Fibroblast of the aortic adventitia (primary cell): ENCODE measurements at places on chromosomes 16 and 17.

DNA sequence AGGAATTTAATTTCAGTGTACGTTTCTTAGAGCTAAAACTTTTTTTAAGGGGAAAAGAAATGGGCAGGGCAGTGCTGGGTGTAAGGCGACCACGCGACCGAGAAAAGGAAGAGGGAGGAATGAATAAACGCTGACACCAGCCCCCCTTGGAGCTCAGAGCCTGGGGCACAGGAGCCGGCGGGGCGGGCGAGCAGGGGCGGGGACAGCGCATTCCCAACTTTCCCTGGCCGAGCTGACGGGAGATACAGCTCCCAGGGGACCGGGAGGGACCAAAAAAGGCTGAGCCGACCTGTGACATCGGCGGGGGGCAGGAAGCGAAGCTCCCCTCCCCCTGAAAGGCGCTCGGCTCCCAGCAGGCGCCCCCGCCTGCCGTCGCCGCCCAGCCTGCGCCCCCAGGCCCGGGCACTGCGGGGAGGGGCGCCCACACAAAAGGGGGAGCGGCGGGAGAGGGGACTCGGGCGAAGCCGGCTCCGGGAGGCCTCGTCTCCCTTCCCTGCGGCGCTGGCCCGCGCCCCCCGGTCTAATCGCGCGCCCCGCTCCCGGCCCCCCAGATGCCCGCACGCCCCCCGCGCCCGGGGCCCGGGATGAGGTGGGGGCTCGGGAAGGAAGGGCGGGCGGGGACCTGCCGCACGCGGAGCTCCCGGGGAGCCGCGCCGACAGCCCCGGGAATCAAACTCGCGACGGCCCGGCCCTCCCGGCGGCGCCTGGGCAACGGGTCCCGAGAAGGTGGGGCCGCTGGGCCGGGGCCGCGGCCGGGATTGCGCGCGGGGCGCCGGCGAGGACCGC lies 622 bp downstream of the CUEDC1 start:
- DNase-seq = peak; percentile 65

- DNase-seq = no peak
Observed at GRCh38 chr16:81254922-81255526, 16.5 kb downstream of the BCO1 start.

DNA sequence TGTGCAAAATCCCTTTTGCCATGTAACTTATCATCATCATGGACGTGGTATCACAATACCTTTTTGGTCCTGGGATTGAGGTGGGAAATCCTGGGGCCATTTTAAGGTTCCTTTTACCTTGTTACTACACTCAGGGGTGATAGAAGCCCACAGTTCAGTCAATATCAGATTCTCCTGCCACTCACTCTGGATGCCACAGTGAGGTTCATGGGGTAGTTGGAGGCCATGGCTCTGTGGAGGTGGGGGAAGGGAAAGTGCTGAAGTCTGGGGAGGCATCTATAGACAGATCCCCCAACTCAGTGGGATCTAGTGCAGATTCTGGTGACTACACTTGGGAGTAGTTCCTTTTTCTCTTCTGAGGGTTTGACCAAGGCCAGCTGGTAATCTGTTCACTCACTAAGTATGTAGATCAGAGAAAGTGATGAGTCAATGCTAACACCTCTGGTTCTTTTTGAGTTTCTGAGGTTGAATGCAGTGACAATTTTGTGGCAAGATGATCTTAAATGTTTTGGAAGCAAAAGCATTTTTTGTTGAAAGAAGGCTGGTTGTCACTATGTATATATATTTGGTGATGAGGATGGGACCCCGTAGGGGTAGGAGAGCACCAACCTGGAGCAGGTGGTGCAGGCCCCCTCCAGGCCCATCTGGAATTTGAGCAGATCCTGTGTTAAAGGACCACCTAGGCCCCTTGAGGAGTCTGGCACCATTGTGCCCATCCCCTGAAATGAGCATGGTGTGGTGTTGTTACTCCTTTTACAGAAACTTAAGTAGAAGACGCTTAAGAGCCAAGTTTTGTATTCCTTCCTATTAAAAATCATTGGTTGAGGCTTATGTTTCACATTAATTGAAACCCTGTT lies 18.8 kb upstream of the IRF8 start:
- DNase-seq = no peak

DNA sequence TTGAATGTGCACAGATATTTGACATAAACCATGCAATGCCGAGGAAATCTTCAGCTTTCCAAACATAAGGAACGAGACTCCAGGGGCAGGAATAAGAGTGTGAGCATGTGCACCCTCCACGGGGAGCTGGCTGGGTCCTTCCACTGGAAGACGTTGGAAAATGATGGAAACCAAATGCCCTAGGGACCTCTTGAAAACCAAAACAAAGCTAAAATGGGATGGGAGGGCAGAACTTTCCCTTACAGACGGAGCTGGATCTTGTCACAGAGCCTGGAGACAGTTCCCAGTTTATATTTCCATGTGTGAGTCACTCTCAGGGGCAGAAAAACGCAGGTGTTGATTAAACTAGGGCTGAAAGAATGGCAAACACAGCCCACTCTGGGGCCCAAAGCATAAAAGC lies 34.4 kb upstream of the DNAH17 start:
- peak; percentile 78 for DNase-seq

GRCh38 chr16:65601781-65602180 lies 479.9 kb upstream of the CDH11 start:
- DNase-seq = peak; percentile 4

- DNase-seq = peak; percentile 2
Observed at GRCh38 chr17:51435641-51436091, 175.3 kb downstream of the UTP18 start.

GRCh38 chr17:82327757-82328140 lies 5.8 kb downstream of the SECTM1 start:
- no peak for DNase-seq

DNA sequence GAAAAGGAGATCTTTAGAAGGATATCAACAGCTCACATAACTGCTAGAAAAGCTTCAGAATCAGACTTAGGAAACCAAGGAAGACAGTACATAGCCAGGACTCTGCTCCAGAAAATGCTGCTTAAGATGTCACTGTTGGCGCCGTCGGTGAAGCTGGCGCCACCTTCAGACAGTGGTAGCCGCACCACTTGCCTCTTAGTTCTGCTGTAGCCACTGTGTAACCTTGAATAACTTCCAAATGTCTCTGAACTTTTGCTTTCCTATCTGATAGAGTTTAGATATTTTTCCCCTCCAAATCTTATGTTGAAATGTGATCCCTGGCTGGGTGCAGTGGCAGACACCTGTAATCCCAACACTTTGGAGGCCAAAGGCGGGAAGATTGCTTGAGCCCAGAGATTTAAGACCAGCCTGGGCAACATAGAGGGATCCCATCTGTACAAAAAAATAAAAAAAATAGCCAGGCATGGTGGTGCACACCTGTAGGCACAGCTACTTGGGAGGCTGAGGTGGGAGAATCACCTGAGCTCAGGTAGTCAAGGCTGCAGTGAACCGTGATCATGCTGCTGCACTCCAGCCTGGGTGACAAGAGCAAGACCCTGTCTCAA lies 6.3 kb upstream of the USP31 start:
- peak; percentile 13 for DNase-seq

GRCh38 chr16:87066133-87067002 lies 250.8 kb downstream of the C16orf95 start:
- DNase-seq = no peak

DNA sequence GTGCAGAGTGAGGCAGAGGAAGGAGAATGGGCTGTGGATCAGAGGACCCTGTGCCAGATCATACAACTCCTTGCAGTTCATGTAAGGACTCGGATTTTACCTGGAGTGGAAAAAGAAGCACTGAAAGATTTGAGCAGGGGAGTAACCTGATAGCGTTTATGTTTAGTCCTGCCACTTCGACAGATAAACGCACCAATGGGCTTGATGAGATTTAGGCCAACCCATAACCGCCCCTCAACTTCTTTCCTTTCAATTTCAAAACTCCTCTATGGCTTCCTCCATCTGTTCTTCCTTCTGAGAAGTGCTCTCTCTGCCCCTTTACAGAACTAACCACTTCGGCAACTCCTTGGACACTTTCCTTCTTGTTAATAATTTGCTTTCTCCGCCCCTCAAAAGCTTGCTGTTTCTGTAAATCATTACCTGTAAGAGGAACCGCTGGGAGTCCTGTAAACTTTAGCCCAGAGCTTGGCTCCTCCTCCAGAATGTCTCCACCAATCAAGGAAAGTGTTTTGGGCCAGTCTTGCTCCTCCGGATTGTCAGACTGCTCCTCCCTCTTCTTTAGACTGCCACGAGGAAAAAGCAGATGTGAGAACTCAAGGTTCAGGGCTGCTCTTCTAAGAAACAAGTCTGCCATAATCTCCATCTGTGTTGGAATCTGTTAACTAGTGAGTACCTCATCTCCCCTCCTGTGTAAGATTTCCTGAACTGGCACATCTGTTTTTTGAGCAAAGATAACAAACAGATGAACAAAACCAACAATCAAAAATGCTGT lies at the start of gene ACSM3:
Gene ACSM3, plus strand, starts transcription at position 554 of the 772 bp plus-strand sequence. CDS start 6,021 bp downstream, outside the sequence.
- peak; percentile 76 for DNase-seq

GRCh38 chr17:55421179-55421934 lies at the start of gene MMD:
Gene MMD (minus strand): TSS chr17:55421835. CDS start chr17:55421695, 140 bp downstream.
- no peak for DNase-seq

- peak; percentile 24 for DNase-seq
Observed at GRCh38 chr17:60947100-60947499, 269.4 kb downstream of the BCAS3 start.

DNA sequence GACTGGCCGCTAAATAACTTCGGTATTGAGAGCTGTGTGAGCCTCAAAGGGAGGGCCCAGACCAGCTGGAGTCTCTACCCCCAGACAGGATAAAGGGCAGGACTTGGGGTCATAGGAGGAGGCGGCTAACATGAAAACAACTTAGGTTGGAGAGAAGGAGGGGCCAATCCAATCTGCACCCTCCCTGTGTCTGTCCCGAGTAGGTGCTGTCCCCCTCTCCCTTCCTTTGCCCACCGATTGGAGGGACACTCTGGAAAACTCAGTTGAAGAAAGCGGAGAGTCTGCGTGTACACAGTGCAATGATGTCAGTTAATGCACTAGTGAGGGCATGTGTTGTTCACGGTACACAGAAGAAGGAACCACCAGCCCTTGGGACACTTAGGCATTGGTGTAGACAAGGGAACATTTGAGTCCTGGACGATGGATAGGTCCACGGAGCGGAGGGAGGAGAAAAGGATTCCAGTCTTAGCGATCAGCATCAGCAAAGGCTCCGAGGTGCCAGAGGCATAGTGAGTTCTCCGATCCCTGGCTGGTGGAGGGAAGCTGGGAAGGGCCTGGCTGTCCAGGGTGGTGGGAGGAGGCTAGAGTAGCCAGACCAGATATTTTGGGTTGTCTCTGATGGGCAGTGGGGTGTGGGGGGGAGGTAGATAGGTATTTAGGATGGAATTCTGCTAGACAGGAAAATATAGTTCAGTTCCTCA lies 761 bp downstream of the NOL3 start:
- peak; percentile 43 for DNase-seq

DNA sequence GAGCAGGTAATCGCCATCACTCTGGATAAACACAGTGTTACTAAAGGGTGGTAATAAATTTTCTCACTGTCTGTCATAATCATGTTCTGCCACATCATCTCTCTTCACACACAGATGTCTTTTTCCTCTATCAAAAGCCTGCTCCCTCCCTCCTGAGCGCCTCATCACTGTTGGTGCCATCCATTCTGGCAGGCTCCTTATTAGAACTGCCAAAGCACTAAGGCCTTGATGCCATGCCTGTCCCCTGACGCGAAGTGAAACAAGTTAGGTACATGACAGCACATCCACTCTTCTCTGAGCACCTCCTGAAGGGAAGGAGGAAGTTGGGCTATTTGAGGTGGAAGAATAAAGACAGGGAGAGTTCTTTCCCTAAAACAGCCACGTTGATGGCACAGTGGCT lies 38.2 kb upstream of the AXIN2 start:
- DNase-seq = no peak

DNA sequence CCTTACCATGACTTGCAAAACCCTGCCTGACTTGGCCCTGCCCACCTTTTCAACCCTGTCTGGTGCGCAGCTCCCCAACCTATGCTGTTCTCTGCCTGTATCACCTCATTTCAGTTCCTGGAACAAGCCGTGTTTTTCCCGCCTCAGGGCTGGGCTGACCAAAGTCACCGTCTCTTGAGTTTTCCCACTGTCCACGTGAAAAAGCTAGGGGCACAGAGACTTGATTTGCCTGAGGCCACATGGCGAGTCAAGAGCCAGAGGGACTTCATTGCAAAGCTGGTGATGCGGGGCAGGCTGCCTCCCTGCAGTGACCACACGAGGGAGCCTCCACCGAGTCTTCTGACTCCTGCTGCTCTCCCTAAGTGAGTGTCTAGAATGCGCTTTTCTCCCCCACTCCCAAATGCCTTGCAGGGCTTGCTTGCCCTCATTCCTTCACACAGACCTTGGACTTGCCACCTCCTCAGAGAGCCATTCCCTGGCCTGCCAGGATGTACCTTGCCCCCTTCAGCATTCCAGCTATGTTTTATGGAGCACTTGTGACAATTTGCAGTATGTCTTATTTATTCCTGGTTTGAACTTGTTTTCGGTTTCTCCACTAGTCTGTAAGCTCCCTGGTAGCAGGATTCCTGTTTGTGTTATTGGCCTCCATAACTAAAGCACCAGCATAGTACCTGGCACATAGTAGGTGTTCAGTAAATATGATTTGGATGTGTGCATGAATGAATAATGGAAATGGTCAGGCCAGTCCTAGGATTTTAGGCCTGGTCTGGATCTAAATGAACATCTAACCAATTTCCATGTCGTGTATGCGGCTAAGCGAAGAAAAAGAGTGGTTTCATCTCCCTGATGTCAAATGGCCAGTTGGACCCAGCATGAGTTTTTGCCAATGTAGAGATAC lies 252.3 kb downstream of the SNX29 start:
- peak; percentile 72 for DNase-seq

DNA sequence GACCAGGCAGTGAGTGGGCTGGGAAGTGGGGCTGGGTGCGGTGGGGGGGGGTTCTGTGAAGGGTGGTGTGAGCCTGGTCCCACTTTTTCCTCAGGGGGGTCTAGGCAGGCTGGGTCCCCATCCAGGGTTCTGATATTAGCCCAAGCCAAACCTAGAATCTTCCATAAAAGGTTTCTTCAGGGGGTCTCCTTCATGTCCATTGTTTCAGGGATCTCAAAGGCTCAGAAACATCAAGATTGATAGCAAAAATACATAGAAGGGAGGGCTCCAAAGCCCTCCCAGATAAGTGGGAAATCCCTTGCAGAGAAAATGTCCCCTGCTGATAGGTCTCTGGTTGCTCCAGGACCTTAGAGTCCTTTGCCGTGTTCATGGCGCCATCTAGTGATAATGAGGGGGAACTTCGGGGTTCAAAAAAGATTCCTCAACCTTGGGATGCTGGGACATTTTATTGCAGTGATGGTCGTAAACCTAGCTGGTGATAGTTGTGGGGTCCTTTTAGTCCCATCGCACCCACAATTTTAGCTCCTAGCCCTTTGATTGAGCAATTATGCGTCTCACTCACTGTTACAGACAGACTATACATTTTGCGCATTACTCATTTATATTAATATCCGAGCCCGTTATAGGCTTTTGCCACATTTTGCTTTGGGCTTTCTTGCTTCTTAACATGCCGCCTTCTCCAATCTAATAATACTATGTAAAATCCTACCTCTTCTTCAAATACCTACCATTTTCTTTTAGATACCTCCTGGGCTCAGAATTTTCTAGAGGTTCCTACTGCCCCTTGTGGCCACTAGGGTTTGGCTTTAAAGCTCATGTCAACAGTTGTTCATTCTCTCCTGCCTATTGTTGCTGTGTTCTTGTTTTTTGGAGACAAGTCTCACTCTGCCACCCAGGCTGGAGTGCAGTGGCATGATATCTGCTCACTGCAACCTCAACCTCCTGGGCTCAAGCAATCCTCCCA lies 35.1 kb downstream of the IGF2BP1 start:
- peak; percentile 88 for DNase-seq

- DNase-seq = no peak
Observed at GRCh38 chr16:86479419-86479818, 30.9 kb upstream of the FOXF1 start.

GRCh38 chr17:58402679-58403078 lies 14.7 kb downstream of the RNF43 start:
- peak; percentile 66 for DNase-seq
